Activated naive CD8-positive, alpha-beta T cell treated with anti-CD3 and anti-CD28 coated beads for 36 hours (primary cell): ENCODE measurements at places on chromosomes 13 and 19.
A peak's percentile ranks its signal among the peaks of the same experiment; 100 is the strongest.

GRCh38 chr13:80171096-80171495 is 169.8 kb downstream of the SPRY2 start:
- DNase-seq, result no peak
- no peak overlapping the region for H3K4me3 ChIP-seq
- H3K4me1 ChIP-seq, result no peaks in the 10 kb centered on the region
- no peak overlapping the region for H3K27ac ChIP-seq

GRCh38 chr19:54573330-54573872 is at the start of gene LILRA2:
TSS of gene LILRA2 (plus strand) at chr19:54573790. CDS start at chr19:54573879, 89 bp downstream.
- H3K36me3 ChIP-seq, result no peaks in the 10 kb centered on the region
- H3K27ac ChIP-seq, result no peak within 1 kb of the TSS
- H3K4me3 ChIP-seq, result no peak within 1 kb of the TSS
- peaks cover 54% of the 10 kb centered on the region for H3K27me3 ChIP-seq
- DNase-seq, result no peak

GRCh38 chr13:74145249-74145975 is 11.2 kb upstream of the KLF12 start:
- H3K27me3 ChIP-seq, result no peaks in the 10 kb centered on the region
- DNase-seq, result no peak
- H3K4me3 ChIP-seq, result no peak overlapping the region

- peaks cover 16% of the 10 kb centered on the region for H3K27me3 ChIP-seq
- H3K36me3 ChIP-seq, result peaks cover 70% of the 10 kb centered on the region
Observed at GRCh38 chr19:35717665-35718344, at the start of gene KMT2B. TSS of gene KMT2B (plus strand) at chr19:35718003. CDS start at chr19:35718019, 16 bp downstream.

DNA sequence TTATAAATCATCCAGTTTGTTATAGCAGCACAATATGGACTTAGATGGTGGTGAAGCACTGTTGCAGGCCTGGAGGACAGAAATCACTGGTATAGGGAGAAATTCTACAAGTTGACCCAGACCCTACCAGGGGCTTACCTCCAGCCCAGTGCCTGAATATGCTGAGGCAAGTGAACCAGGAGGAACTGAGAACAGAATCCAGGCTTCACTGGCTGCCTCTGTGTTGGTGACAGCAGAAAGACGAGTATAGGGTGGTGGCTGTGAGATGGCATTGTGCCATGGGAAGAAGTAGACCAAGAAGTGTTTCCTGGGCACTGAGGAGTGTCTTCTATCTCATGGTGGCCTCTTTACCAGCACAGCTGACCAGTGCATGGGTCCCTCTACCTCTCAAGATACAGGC is 15.9 kb upstream of the EID2 start:
- H3K27me3 ChIP-seq, result no peaks in the 10 kb centered on the region
- no peak overlapping the region for H3K4me3 ChIP-seq
- H3K27ac ChIP-seq, result no peak overlapping the region
- H3K4me1 ChIP-seq, result peaks cover 28% of the 10 kb centered on the region

DNA sequence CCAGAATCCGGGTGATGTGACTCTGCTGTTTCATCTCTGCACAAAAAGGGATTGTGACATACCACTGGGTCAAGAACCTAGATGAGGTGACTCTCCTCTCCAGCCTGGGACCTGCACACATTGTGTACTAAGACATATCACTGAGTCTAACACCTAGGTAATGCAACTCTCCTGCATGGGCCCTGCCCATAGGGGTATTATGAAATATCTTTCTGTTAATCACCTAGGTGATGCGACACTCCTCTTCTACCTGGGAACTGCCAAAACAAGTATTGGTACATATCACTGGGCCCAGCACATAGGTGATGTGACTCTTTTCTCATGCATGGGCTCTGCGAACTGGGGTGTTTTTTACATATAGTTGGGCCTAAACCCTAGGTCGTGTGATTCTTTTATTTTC is 35.5 kb upstream of the ZNF254 start:
- no peak overlapping the region for H3K27ac ChIP-seq
- peaks cover 14% of the 10 kb centered on the region for H3K4me1 ChIP-seq
- H3K36me3 ChIP-seq, result peaks cover 71% of the 10 kb centered on the region
- no peak overlapping the region for H3K4me3 ChIP-seq
- no peak for DNase-seq

DNA sequence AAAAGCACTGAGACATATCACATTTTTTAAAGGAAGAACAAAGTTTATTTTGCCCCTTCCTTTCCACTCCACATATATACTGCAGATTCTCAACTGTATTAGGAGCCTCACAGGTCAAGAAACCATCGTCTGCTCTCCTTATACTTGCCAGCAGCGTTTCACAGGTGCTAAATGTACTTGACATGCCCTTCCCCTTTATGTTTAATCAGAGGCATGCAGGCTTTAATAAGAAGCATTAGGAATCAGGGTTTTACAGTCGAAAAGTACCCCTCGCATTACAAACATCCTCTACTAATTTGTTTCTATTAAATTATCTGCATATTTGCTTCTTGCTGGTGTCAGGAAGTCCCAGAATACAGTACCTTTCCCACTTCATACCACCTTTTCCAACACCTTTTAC is 3.7 kb upstream of the RAP2A start:
- no peak overlapping the region for H3K4me3 ChIP-seq
- peaks cover 13% of the 10 kb centered on the region for H3K4me1 ChIP-seq
- H3K27ac ChIP-seq, result no peak overlapping the region
- no peak for DNase-seq

DNA sequence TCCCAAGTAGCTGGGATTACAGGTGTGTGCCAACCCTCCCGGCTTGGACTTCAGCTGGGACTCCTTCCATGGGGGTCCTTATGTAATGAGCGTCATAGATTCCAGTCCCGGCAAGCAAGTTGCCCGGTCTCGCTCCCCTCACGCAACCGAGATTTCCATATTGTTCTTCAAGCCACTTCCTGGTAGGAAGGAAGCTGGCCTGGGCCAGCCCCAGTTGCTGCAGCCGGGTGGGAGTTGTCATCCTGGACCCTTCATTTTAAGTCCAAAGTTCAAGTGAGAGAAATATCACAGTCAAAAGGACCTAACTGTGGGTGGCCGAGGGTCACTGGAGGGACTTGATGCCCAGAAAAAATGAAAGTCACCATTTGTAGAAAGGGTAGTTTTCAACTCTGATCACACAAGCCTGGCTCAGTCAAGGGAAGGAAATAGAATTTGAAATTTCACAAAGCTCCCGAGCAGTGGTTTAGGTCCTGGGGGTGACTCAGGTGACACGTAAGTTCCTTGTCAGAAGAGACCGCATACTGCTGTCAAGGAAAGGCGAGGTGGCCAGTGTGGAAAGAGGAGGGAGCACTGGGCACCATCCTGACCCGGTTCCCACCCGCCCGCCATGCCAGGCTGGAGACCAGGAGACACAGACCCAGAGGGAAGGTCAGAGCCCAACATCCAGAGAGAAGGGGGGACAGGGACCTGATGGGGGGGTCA is 5.3 kb downstream of the FGF21 start:
- H3K4me1 ChIP-seq, result peaks cover 7% of the 10 kb centered on the region
- H3K4me3 ChIP-seq, result no peak overlapping the region
- H3K27ac ChIP-seq, result peak overlapping the region; percentile 74
- no peaks in the 10 kb centered on the region for H3K36me3 ChIP-seq
- peaks cover 19% of the 10 kb centered on the region for H3K27me3 ChIP-seq

GRCh38 chr19:8233370-8233769 is 24.2 kb downstream of the CERS4 start:
- H3K4me1 ChIP-seq, result no peaks in the 10 kb centered on the region
- H3K27me3 ChIP-seq, result no peaks in the 10 kb centered on the region
- no peak for DNase-seq
- H3K36me3 ChIP-seq, result peaks cover 15% of the 10 kb centered on the region
- no peak overlapping the region for H3K27ac ChIP-seq

DNA sequence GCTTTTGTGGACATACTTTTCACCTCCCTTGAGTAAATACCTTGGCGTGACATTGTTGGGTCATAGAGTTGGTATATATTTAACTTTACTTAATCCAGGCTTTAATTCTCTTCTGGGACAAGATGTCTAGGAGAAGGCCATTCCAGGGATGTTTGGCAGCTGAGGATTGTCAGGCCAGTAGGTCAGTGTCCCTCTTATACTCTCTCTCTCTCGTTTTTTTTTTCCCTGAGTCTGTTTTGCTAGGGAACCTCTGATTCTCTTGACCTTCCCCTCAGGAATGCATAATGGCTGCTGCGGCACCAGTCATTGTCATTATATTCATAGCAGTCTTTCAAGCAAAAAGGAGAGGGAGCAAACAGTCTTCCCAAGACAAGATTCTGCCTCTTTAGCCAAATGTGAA is 48.8 kb downstream of the BICRA start:
- no peaks in the 10 kb centered on the region for H3K27me3 ChIP-seq
- DNase-seq, result no peak
- H3K36me3 ChIP-seq, result peaks cover 5% of the 10 kb centered on the region
- no peak overlapping the region for H3K27ac ChIP-seq
- H3K4me3 ChIP-seq, result no peak overlapping the region

DNA sequence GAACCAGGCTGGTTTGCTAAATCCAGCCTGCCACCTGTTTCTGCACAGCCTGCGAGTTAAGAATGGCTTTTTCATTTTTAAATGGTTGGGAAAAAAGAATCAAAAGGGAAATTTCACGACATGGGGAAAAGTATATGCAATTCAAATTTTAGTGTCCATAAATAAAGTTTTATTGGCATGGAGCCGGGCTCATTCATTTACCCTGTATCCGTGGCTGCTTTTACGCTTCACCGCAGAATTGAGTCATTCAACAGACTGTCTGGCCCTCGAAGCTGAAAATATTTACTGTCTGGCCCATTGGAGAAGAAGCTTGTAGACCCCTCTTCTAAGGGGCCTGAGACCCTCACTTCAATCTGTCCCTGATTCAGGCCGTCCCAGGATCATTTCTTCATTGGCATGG is 26.1 kb downstream of the IER2 start:
- H3K4me1 ChIP-seq, result peaks cover 40% of the 10 kb centered on the region
- DNase-seq, result no peak
- H3K4me3 ChIP-seq, result no peak overlapping the region
- H3K36me3 ChIP-seq, result peaks cover 3% of the 10 kb centered on the region
